Vagina (tissue), 2 donors: ENCODE measurements at places on chromosomes 5 and 9. TPM values are rescaled to one million over a fixed set of nuclear protein-coding genes. Genes with fewer than 3 reads are reported as not detected.
A peak's percentile ranks its signal among the peaks of the same experiment; 100 is the strongest.

DNA sequence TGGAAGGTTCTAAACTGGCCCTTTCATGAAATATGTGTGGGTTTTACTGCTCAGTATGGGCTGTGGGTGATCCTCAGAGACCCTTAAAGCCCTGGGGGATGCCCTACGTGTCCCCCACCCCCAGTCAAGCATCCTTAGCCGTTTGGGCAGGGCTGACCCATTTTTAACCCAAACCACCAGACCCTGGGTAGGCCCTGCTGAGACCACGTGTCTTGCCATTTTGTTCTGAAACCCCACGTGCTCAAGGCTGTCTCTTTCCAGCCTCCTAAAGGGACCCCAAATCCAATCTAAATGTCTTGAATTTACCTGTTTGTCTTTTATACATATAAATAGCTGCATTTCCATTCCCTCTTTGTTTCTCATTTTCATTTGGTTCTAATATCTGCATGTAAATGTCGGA, 94.9 kb downstream of the PAX5 start:
- no peaks in the 10 kb centered on the region for H3K27me3 ChIP-seq
- no peak for DNase-seq
- no peak overlapping the region for H3K4me3 ChIP-seq
- H3K27ac ChIP-seq, result no peak overlapping the region

Gene F2R
- 7.1 TPM for total RNA-seq

DNA sequence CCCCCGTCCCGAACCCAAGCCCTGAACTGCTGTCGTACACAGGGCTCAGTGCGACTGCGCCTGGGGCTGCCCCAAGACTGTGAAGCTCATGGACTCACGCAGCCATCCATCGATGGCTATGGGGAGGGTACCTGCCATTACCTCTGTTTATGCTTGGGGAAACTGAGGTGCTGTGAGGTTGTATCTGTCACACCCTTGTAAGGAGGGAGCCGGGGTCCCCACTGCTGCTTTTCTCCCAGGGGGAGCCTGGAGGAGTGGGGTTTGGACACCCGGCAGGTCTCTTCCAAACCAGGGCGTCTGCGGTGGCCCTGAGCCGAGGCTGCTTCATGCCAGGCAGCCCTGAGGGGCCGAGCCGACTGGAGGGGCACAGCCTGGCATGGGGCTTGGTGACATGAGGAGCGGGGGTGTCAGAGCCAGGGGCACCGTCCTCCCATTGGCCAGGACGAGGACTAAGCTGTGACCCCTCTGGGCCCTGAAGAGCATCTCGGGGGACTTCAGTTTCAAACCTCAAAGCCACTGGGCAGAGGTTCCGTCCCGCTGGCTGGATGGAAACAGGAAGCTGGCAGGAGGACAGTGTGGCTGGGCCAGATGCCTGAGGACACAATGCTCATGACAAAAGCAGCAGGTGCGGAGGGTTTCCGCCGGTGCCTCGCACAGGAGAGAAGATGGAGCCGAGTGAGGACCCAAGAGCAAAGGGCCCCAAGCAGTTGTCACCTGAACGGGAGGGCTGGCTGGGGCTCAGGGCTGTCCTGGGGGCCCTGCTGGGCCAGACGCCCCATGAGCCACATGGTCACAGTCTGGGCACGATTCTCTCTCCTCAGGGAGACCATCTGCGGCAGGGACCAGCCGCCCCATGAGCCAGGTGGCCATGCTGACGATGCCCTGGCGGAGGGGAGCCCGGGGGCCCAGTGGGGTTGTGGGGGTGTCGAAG, 54.4 kb upstream of the EXOC3 start:
- no peaks in the 10 kb centered on the region for H3K27me3 ChIP-seq
- H3K4me1 ChIP-seq, result peaks cover 11% of the 10 kb centered on the region
- no peaks in the 10 kb centered on the region for H3K36me3 ChIP-seq
- no peak overlapping the region for H3K4me3 ChIP-seq
- peak; percentile 74 for DNase-seq
- no peak overlapping the region for H3K27ac ChIP-seq

Gene PCDHB15
- total RNA-seq, result 3.2 TPM

- H3K4me1 ChIP-seq, result peaks cover 54% of the 10 kb centered on the region
- H3K27me3 ChIP-seq, result no peaks in the 10 kb centered on the region
- DNase-seq, result no peak
- peak overlapping the region; percentile 99 for H3K27ac ChIP-seq
- H3K36me3 ChIP-seq, result no peaks in the 10 kb centered on the region
Observed at GRCh38 chr5:36875051-36875789, 1.3 kb upstream of the NIPBL start.

Gene CCDC171
- 2.9 TPM for total RNA-seq

DNA sequence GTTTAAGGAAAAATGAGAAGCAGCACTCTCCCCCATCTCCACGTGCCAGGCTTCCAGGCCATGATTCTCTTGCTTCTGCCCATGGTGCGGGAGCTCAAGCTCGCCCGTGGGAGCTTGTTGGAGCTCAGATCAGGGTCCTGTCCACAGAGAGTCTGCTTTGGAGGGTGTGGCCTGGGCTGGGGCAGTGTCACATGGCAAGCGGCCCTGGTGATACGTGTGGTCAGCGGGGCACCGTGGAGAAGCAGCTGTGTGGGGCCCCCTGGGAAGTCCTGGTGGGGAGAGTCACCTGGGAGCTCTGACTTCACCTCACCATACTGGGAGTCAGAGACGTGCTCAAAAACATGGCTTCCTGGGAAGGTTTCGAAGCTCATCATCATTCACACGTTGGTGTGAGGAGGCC, 275.3 kb downstream of the GADD45G start:
- peaks cover 35% of the 10 kb centered on the region for H3K4me1 ChIP-seq
- DNase-seq, result no peak
- no peak overlapping the region for H3K4me3 ChIP-seq
- no peak overlapping the region for H3K27ac ChIP-seq
- H3K27me3 ChIP-seq, result no peaks in the 10 kb centered on the region

DNA sequence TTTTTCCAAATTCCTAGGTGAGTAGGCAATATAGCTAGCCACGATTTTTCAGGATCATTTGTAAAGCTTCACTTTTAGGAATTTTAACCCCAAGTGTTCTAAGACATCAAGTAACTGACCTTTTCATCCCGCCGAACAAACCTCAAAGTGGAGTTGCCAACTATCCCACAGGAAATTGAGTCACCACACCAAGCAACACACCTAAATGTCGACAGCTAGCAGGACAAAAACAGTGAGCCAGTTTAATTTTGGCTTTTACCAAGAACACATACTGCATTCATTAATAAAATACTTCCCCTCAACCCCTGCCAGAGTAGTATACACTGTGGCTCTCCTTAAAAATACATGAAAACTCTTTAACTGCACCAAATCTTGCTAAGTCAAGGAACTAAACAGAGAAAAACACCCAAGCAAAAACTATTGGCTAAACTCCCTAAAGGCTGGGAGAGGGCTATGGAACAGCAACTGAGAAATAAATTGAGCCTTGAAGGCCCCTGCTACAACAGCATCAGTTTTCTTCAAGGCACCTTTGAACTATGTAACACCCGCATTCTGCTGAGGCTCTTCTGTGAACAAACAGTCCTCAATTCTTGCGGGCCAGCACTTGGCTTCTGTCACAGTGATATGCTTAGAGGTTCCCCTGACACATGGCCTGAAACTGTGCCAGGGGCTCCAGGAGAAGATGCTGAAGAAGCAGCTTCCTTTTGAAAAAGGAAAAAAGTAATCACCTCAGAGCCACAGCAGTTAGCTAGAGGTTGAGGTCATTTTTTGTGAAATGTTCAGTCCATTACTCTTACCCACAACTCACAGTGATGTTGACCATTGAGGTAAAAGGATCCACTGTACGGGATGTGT, 459.6 kb downstream of the RAB3C start:
- H3K27me3 ChIP-seq, result no peaks in the 10 kb centered on the region
- no peak for DNase-seq
- peaks cover 29% of the 10 kb centered on the region for H3K4me1 ChIP-seq
- H3K27ac ChIP-seq, result no peak overlapping the region

GRCh38 chr9:70902171-70902570, 219.2 kb downstream of the TRPM3 start:
- no peaks in the 10 kb centered on the region for H3K27me3 ChIP-seq
- no peaks in the 10 kb centered on the region for H3K36me3 ChIP-seq
- no peak overlapping the region for H3K4me3 ChIP-seq
- DNase-seq, result no peak

GRCh38 chr9:133275105-133276000, at the start of gene ABO:
ABO (minus strand) TSS chr9:133275201.
- H3K27me3 ChIP-seq, result no peaks in the 10 kb centered on the region
- peak within 1 kb of the TSS; percentile 51 for H3K4me3 ChIP-seq
- no peak for DNase-seq
- H3K27ac ChIP-seq, result peak within 1 kb of the TSS; percentile 75

DNA sequence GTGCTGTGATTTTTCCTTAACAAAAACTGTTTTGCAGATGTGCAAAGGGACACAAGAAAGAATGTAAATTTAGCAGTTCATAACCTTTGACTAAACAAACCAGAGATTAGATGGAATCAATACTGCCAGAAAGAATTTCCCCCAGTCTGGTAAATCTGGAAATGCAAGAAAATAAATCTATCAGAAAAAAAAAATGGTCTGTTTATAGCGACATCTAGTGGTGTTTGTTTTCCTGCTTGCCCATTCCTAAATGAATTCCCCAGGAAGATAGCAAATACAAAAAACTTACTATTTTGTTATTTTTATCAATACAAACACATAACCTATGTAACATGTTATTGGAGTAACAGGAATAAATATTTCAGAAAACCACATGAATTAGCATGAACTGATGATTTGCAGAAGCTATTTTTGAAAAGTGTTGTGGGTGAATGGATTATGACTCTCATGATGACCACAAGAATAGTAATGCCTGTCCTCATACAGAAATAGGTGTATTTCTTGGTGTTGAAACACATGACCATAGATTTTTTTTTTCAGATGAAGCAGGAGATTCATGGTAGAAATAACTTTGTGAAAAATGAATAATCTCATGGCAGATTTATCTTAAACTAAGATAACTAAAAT, 1703.8 kb downstream of the MAT2B start:
- H3K4me1 ChIP-seq, result no peaks in the 10 kb centered on the region
- H3K4me3 ChIP-seq, result no peak overlapping the region
- no peak for DNase-seq
- no peaks in the 10 kb centered on the region for H3K36me3 ChIP-seq
- H3K27ac ChIP-seq, result no peak overlapping the region

GRCh38 chr5:9431496-9432258, 114.2 kb downstream of the SEMA5A start:
- no peaks in the 10 kb centered on the region for H3K36me3 ChIP-seq
- no peak overlapping the region for H3K4me3 ChIP-seq
- peak overlapping the region; percentile 37 for H3K27ac ChIP-seq
- no peaks in the 10 kb centered on the region for H3K27me3 ChIP-seq
- peaks cover 14% of the 10 kb centered on the region for H3K4me1 ChIP-seq

- DNase-seq, result no peak
- H3K36me3 ChIP-seq, result no peaks in the 10 kb centered on the region
- H3K4me1 ChIP-seq, result peaks cover 33% of the 10 kb centered on the region
- H3K27ac ChIP-seq, result peak overlapping the region; percentile 84
- peak overlapping the region; percentile 35 for H3K4me3 ChIP-seq
Observed at GRCh38 chr9:5511476-5511875, 1.1 kb downstream of the PDCD1LG2 start.

Gene LAMC3
- total RNA-seq, result 13.3 TPM
